Tongue (tissue), 3 donors: ENCODE measurements at places on chromosomes 2 and 18. TPM values are rescaled to one million over a fixed set of nuclear protein-coding genes. Genes with fewer than 3 reads are reported as not detected.

Gene MAB21L4
- total RNA-seq = 23.0 TPM

Gene ASIC4
- total RNA-seq = 0.10 TPM

Gene STAM2
- 41.2 TPM for total RNA-seq

Gene TMEM163
- 0.72 TPM for total RNA-seq

Gene RND3
- 63.7 TPM for total RNA-seq

Gene PAX8
- total RNA-seq = not detected

Gene MTERF4
- total RNA-seq = 70.9 TPM

Gene KCNS3
- 46.3 TPM for total RNA-seq

Gene SAG
- total RNA-seq = not detected

Gene MEP1B
- 0.10 TPM for total RNA-seq

Gene ADCYAP1
- total RNA-seq = 3.7 TPM

Gene MALT1
- 22.2 TPM for total RNA-seq

Gene SYT4
- 1.2 TPM for total RNA-seq

Gene INHBB
- 2.8 TPM for total RNA-seq

Gene SERPINB4
- not detected for total RNA-seq

Gene FRZB
- 38.0 TPM for total RNA-seq

Gene LRRC30
- 2.7 TPM for total RNA-seq

Gene INPP5D
- 9.1 TPM for total RNA-seq

Gene DSG1
- total RNA-seq = 17.2 TPM

Gene NMUR1
- 0.41 TPM for total RNA-seq

Gene BAZ2B
- total RNA-seq = 162 TPM

Gene ATOH8
- total RNA-seq = 15.7 TPM

Gene ASAP2
- 29.5 TPM for total RNA-seq

Gene ZNF521
- total RNA-seq = 85.8 TPM

Gene RNF152
- 75.6 TPM for total RNA-seq

Gene ANKRD30B
- total RNA-seq = not detected

Gene DSC1
- total RNA-seq = 1.1 TPM
